NCI-H1048 (cell line): ENCODE measurements at places on chromosomes 5 and 9.

DNA sequence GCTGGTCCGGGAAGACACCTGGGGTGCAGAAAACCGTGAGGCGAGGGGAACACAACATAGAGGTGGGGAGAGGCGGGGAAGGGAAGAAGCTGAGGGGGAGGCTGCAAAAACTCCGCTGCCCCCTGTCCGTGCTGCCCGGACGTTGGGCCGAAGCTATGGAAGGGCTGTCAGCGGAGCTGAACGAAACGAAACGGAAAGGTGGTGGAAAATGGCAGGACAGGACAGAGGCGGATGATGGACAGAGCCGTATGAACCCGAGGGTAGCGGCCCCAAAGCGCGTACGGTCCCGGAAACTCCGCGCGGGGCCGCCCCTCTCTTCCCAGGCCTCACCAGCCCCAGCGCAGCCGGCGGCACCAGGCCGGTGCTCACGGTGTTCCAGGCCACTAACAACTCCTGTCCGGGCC lies 272 bp downstream of the ANAPC2 start:
- no peak for DNase-seq

DNA sequence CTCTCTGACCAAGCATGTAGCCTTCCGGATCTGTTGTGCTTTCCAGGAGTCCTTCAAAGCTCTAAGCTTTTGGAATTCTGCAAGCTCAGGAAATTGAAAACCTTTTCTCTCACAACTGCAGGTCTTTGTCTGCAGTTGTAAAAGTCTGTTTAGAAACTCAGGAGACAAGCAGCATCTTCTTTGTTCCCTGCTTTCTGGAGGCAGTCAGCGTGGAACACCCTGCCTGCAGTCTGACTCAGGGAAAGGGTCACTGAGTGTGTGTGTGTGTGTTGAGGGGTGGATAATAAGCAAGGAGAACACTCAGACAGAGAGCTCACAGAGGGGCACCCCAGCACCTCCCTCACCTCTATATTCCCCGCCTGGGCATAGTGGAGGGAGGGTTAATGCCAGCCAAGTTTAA lies 29.1 kb downstream of the KCNIP1 start:
- no peak for DNase-seq

DNA sequence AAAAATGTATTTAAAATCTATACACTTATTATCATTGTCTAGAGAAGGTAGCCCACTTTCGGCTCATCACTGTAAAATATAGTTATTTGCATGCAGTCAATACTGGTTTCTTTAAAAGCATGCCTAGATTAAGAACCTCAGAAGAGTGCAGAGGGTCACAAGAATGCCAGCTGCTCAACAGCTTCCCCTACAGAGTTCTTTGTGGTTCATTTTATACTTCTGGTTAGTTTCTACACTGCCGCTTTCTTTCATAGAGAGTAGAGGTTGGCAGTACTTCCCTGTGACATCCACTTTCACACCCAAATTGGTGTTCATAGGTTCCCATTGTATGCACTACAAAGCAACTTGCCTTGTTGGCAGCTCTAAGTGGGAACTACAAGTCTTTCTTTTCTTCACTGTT lies 137.3 kb downstream of the KIAA0825 start:
- no peak for DNase-seq

GRCh38 chr5:180590543-180591310 lies 572 bp downstream of the SCGB3A1 start:
- DNase-seq = no peak

DNA sequence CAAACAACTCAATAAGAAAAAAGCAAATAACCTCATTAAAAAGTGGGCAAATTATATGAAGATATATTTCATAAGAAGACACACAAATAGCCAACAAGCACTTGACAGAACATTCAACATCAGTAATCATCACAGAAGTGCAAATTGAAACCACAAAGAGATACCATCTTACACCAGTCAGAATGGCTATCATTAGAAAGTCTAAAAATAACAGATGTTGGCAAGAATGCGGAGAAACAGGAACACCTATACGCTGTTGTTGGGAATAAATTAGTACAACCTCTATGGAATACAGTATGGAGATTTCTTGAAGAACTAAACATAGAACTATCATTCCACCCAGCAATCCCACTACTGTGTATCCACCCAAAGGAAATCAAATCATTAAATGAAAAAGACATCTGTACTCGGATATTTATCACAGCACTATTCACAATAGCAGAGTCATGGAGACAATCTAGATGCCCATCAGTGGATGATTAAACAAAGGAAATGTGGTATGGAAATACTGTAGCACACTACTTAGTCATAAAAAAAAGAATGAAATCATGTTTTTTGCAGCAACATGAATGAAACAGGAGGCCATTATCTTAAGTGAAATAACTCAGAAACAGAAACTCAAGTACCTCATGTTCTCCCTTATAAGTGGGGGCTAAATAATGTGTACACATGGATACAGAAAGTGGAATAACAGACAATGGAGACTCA lies 106.8 kb upstream of the FST start:
- DNase-seq = no peak

DNA sequence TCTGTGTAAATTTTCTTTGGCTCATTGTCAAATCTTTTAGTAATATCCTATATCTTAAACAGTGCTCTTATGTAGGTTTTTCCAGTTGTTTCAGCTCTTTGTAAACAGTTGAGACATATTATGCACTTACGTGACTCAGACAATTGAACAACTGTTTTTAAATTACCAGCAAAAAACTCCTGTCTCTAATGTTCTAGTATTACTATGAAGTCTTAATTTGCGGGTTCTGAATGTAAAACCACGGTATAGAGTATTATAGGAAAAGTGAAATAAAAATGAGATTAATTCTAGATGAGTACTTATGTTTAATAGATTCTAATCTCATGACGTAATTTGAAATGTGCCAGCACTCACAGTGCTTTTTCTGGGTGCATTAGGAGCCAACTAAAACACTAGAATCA lies 136.0 kb downstream of the GDNF start:
- no peak for DNase-seq

- DNase-seq = no peak
Observed at GRCh38 chr5:27171761-27172261, 133.4 kb upstream of the CDH9 start.

DNA sequence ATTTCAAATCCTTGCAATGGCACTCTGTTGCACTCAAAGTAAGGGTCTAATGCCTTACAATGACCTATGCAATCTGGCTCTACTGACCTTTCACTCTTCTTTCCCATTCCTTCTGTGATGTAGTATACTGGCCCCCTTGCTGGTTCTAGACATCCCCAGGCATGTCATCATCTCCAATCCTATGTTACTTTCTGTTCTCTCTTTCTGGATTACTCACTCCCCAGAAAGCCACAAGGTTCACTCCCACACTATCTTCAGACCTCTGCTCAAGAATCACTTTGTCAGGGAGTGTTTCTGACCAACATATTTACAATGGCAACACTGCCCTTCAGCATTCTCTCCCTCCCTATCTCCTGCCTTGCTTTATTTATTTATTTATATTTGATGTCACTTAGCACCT lies 802.2 kb upstream of the WWC1 start:
- DNase-seq = no peak

DNA sequence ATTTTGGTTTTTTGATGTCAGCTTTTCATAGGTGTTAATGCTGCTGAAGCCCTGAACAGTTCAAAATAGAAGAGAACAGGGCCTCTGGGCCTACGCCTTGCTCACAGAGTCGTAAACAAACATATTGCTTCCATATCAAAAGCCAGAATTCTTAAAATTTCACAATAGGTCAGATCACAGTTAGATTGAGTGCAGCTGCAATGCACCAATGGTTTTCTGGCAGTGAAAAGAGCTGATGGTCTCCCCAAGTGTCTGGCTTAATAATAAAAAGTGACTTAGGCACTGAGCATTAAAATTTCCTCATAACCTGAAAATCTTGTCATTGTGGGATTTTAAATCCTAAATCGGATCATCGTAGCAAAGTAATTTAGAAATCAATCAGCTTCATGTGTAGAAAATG lies 493.0 kb downstream of the CAAP1 start:
- no peak for DNase-seq

GRCh38 chr5:1745123-1745795 lies 54.4 kb downstream of the MRPL36 start:
- DNase-seq = no peak

GRCh38 chr5:54440456-54440893 lies 15.0 kb upstream of the HSPB3 start:
- no peak for DNase-seq

DNA sequence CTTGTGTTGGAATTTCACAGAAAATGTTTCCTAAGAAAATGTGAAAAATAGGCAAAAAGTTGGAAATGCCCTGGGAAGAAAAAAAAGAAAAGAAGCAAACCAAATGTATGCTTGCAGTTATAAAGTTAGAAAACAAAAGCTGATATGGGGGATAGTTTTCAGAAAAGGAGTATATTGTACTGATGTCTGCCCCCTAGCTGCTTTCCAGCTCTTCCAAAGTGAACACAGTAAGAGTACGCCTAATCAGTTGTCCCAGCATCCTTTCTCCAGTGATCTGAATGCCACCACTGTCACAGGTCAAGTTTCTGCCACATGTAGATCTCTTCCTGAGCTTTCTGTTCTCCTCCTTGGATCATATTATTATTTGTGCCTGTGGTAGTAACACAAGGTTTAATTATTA lies 5.8 kb downstream of the TYRP1 start:
- no peak for DNase-seq

DNA sequence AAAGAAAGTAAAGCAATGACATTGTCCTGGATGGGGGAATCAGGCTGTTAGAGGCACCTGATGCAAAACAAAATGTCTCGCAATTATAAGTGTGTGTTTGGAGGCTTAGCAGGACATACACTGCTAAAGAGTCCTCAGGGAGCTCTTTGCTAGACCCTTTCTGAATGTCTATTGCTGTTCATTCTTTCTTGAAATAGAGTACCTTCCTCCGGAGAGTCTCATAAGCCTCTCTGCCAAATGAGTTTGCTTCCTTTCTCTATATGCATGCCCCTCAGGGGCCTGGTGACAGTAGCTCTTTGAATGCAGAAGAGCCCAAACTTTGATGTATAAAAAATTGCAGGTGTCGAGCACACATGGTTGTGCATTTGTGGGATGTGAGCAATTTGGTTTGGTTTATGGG lies 26.4 kb upstream of the ADAMTSL1 start:
- DNase-seq = no peak

DNA sequence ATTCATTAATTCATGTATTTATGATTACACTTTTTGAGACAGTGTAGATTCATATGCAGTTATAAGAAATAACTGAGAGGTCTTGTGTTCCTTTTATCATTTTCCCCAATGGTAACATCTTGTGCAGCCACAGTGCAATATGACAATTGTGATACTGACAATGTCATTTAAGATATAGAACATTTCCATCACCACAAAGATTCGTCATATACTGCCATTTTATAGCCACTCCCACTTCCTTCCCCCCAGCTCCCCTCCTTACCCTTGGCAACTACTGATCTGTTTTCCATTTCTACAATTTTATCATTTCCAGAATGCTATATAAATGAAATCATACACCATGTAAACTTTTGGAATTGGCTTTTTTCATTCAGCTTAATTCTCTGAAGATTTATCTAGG lies 53.8 kb downstream of the NR2F1 start:
- DNase-seq = no peak

DNA sequence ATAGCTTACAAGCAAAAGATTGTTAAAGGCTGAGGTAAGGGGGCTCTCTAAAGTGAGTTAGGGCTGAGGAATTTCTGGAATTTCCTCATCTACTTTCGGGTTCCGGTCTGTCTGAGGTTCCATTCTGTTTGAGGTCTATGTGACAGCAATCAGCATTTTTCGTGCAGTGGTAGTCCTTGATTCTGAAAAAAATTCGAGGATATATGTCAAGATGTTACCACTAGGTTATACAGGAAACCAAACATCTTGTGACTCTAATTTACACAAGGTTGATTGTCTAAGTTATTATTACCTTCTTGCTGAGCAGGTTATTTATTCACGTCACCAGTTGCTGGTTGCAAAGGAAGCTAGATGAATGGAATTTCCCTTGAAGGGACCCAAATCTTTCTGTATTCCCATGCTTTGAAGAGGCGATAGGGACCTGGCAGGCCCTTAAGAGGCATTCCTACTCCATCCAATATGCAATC lies 35.2 kb downstream of the RLN2 start:
- DNase-seq = no peak

- no peak for DNase-seq
Observed at GRCh38 chr5:120082316-120083068, 381.6 kb upstream of the PRR16 start.

DNA sequence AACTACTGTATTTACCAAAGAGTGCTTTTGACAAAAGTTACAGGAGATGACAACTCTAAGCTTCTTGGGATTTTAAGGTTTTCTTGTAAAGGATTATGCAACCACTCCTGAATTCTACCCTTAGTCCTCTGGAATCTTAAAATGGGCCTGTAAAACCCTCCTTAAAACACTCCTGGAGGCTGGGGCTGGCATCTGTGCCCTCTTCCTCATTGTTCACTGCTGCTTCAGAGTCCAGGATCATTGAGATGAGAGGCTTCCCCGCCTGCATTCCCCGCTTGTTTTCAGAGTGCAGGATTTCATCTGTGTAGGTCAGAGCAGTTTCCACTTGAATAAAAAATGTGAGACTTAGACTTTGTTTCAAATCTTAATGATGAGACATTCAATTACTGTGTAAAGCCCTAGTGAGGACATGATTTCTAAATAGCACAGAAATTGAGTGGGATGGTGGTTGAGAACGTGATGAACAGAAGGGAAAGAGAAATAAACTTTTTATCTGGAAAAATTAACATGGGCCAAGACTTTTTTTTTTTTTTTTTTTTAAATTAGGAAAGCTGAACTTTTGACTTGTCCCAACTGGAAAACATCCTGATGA lies 40.4 kb downstream of the PCSK5 start:
- DNase-seq = no peak

GRCh38 chr9:4886698-4887097 lies 94.0 kb downstream of the RCL1 start:
- no peak for DNase-seq

DNA sequence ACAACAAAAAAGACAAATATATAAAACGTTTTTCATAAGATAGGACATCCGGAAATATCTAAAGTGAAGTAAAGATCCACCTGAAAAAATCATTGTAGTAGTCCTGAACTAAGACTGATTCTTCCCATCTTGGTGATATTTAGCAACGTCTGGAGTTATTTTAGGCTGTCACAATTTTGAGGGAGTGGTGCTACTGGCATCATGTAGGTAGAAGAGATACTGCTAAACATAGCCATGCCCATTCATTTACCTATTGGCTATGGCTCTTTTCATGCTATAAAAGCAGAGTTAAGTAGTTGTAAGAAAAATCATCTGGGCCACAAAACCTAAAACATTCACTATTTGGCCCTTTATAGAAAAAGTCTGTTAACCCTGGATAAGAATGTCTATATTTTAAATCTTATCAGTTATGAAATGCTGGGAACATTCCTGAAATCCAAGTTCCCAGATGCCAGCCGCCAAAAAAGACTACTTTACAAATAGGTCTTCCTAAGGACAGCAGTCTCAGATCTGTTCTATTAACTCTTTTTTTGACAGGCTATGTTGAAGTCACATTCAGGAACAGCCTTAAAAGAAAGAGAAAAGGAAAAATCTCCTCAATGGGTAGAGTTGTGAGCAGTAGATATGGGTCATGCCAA lies 27.0 kb downstream of the RAPGEF6 start:
- no peak for DNase-seq
